ENCODE measurements at places on chromosomes 4 and X. TPM values are rescaled to one million over a fixed set of nuclear protein-coding genes. Genes with fewer than 3 reads are reported as not detected.

- DNase-seq, result no peak
Observed at GRCh38 chrX:25296850-25297249, 281.1 kb upstream of the ARX start.

The MAP3K15 gene
- total RNA-seq, result 0.14 TPM

The CT47A7 gene
- not detected for total RNA-seq

GRCh38 chrX:17359500-17359899 is 15.5 kb upstream of the NHS start:
- DNase-seq, result no peak

- no peak for DNase-seq
Observed at GRCh38 chrX:153848325-153848724, 18.0 kb upstream of the PDZD4 start.

Data from thymus (tissue), 14 donors.